ENCODE measurements at places on chromosomes 3 and 15.

- no peak for DNase-seq
Observed at GRCh38 chr3:146929696-146930095, 324.6 kb upstream of the PLSCR5 start.

- no peak for DNase-seq
Observed at GRCh38 chr3:197297002-197297401, 1.4 kb downstream of the DLG1 start.

GRCh38 chr3:149306751-149307434 is 26.5 kb downstream of the TM4SF18 start:
- DNase-seq, result no peak

DNA sequence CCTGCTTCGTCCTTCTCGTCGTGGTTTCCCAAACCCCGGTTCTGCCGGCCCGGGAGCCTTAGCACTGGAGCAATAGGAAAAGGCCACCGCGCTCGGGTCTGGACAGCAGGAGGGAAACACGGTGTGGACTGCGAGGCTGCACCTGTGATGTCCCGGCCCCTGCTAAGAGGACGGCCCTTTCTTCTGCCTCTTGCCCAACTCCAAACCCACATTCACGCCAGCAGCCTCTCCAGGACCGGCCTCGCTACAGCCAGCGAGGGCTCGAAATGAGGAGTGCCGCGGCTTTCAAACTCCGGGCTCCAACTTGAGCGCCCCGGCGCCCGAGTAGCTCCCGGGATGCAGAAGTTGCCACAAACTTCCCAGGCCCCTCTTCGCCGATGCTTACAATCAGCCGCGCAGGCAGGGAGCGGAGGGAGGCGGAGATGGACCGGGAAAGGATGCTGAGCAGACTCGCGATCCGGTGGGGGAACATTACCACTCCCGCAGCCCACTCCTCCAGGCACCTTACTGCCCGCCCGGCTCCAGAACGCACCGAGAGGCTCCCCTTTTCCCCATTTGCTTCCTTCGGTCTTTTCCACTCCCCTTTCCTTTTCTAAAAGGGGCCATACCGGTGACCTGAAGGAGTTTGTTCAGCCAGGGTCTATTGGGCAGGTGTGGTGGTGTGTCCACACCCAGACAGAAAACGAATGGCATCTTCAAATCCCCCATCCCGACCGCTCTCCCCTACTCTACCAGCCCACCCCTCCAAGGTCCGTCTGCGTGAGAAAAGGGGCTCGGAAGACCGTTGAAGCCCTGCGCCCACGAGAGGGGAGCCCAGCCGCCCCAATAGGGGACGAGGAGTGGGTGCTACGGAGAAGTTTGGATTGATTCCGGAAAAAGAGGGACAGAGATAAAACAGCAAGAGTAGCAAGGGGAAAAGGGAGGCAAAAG is 18.8 kb upstream of the SATB1 start:
- peak; percentile 29 for DNase-seq

DNA sequence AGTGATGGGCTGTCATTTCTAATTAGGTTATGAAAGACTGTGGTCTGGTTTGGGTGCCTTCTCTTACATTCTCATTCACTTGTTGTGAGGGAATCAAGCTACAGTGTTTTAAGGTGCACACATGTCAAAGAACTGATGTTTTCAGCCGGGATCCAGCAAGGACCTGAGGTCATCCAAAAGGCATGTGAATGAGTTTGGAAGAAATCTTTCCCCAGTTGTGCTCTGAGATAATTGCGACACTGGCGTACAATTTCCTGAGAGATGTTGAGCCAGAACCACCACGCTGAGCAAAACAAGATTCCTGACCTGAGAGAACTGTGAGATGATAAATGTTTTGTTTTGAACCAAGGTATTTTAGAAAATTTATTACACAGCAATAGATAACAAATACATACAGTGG is 295.3 kb upstream of the SLITRK3 start:
- no peak for DNase-seq

GRCh38 chr3:149271669-149272068 is 50.0 kb upstream of the CP start:
- DNase-seq, result no peak

GRCh38 chr3:28726840-28727239 is 378.2 kb upstream of the AZI2 start:
- no peak for DNase-seq

- DNase-seq, result no peak
Observed at GRCh38 chr3:65665915-65666314, 372.8 kb downstream of the MAGI1 start.

GRCh38 chr15:34802803-34803750 is 7.7 kb upstream of the ACTC1 start:
- DNase-seq, result no peak

DNA sequence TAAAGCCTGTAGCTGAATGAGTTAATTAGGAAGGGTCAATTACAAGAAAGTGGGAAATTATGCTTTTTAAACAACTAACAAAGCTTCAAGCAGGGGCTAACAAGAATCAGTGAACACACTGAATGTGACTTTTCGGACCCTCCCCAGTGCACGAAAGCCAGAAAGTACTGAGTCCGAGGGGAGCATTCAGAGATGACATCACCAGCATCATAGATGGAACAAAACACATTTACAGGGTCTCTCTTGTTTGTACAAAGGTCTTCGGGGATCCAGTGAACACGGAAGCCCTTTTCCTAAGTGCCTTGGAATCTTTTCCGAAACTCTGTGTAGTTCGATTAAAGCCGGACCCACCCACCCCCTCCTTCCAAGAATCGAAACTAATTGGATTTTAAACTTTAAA is 829 bp downstream of the DCP1A start:
- no peak for DNase-seq

- no peak for DNase-seq
Observed at GRCh38 chr15:92069308-92070250, 216.1 kb downstream of the SLCO3A1 start.

DNA sequence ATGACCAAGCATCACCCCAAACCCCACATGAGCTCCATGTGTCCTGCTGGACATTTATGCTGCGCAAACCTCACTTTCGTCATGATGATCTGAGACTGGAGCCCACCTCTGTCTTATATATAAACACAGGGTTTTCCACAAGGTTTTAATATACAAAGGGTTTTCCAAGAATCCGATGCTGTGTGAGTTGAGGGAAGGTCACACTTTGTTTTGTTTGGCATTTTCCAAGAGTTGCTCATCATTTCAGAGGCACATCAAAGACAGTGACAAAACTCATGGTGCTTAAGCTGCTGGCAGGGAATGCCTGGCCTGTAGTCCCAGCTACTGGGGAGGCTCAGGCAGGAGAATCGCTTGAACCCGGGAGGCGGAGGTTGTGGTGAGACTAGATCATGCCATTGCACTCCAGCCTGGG is 20.0 kb downstream of the EFCC1 start:
- no peak for DNase-seq

- DNase-seq, result no peak
Observed at GRCh38 chr3:122151480-122151879, 32.0 kb upstream of the CASR start.

- no peak for DNase-seq
Observed at GRCh38 chr3:61117045-61117898, 134.0 kb downstream of the FHIT start.

DNA sequence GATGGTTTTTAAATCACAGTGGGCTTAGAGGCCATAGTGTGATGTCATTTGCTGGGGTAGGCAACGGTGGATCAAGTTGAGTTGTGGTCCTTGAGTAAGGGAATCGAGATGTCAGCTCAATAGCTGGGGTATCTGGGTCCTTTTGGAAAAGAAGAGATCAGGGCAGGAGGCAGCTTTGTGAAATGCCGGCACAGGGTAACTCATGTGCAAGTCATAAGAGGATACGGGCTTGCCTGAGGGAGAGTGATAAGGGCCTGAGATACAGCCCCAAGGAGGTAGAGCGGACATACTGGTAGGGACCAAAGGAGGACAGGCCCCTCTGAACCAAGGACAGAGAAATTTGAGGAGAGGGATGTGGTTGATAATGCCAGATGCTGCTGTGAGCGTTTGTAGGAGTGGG is 4.2 kb upstream of the FAM131A start:
- no peak for DNase-seq

DNA sequence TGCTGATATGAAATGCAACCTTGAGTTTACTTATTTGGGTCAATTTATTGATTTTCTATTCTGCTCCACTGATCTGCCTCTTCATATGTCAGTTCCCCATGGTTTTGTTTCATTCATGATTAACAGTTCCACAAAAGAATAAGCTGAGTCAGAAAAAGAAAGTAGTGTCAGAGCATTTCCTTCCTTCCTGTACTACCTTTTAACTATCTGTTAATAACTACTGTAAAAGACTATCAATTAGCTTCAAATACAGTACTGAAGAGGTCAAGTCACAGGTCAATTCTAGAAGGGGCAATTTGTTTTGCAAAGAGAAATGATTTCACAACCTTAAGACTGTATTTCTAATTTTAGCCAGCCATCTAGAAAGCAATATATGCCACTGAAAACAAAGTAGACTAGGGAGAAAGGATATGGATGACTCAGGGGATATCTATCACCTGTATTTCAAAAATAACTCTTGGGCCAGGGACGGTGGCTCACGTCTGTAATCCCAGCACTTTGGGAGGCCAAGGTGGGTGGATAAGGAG is 129.5 kb downstream of the TFDP2 start:
- DNase-seq, result no peak

- DNase-seq, result peak; percentile 32
Observed at GRCh38 chr3:167978071-167978470, 117.7 kb downstream of the GOLIM4 start.

DNA sequence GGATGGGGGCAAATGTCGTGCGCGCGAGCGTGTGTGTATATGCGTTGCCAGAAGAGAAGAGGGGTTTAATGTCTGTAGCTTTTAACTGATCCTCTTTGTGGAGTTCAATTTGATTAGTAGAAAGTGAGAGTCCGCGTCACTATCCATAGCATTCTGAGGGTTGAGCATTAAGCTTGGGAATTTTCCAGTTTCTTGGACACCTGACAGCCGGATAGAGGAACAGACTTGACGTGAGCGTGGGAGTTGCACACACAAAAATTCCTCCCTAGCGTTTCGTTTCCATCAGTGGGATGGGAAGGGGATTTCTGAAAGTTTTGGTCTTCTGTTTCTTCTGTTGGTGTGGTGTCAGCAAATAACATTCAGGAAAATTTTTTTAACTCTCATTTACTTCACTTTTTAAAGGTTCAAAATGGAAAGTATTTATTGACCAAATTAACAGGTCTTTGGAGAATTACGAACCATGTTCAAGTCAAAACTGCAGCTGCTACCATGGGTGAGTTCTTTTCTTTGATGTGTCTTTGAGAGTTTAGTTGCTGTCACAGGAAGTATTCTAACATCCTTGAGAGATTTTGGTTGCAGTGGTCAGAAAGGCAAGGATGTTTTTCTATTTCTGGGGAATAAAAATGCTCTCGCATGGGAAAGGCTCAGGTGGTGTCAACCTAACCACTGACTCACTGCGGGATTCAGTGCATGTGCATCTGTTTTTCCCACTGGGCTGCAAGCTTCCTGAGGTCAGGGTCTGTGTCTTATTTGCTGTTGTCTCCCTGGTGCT is 841 bp downstream of the POGLUT1 start:
- no peak for DNase-seq

GRCh38 chr15:28786521-28786920 is 61.9 kb downstream of the GOLGA6L7 start:
- DNase-seq, result peak; percentile 55

- no peak for DNase-seq
Observed at GRCh38 chr3:13459605-13460340, 20.3 kb upstream of the HDAC11 start.

DNA sequence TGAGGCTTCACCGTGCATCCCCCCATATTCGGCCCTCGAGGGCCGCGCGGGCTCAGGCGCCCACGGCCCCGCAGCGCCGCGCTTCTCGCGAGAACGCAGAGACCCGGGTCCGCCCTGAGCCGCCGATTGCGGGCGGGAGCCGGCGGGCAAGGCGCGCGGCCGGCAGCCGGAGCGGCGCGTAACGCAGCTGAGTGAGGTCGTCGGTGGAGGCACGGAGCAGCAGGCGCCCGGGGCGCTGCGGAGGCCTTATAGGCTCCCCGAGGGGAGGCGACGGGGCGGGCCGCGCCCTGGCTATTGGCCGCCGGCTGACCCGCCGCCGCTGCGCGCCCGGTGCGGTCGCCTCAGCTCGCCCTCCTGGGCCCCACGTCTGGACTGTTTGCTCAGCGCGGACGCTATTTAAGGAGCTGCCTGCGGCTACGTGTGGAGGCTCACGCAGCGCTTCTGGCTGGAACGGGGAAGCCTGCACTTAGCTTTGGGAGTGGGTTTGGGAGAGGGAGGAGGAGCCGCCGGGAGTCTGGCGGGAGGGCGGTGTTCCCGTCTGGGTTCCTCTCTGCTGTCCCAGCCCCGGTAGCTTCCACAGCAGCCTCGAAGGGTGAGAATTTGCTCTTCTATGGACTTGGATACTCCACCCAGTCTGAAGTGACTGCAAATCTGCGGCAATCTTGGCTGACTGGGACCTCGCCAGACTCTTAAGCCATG is at the start of gene PLOD2:
PLOD2 (minus strand) TSS at position 221 of the 699 bp plus-strand sequence; CDS start at position 26, 195 bp downstream.
- no peak for DNase-seq

Data from GF-D8 (cell line).